ENCODE measurements at places on chromosomes 2 and 18. TPM values are rescaled to one million over a fixed set of nuclear protein-coding genes. Genes with fewer than 3 reads are reported as not detected.

DNA sequence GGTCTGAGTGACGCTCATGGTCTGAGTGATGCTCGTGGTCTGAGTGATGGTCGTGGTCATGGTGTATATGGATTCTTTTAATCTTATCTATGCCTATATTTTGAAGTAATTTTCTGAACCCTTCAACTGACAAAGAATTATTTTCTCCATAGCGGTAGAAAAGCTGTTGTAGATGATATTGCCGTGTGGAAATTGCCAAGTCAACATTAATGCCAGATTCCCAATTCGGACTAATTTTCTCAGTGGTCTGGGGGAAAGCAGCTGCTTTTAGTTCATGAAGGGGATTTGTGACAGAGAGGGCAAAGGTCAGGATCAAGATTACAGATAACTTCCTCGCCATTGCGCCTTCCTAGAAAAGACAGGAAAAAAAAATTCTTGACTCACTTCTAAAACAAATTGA is 2.5 kb downstream of the SLC39A6 start:
- no peak for DNase-seq

- no peak for DNase-seq
Observed at GRCh38 chr2:96088340-96089335, 27.7 kb downstream of the ADRA2B start.

Gene CNTNAP5
- 31.7 TPM for total RNA-seq

- DNase-seq: peak; percentile 39
Observed at GRCh38 chr2:233349005-233349998, 5.0 kb upstream of the DGKD start.

Gene TPO
- 0.75 TPM for total RNA-seq

DNA sequence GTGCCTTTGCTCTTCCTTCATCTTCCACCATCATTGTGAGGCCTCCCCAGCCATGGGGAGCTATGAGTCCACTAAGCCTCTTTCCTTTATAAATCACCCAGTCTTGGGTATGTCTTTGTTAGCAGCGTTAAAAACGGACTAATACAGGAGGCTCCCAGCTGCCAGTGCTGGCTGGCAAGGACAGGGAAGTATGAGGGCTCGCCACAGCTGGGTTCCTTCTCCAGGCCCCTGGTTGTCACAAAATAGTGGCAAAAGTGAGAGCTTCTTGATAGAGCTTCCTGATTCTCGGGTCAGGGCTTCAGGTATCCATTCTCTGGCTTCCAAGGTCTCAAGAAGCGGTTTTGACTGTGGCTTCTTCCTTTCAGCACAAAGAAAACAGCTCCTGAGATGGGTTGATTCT is 85.0 kb downstream of the ZNF516 start:
- DNase-seq: no peak

GRCh38 chr18:70693246-70693645 is 404.4 kb downstream of the SOCS6 start:
- DNase-seq: no peak

Gene SERPINB4
- not detected for total RNA-seq

Gene PLEK
- total RNA-seq: 9.4 TPM

Gene FLACC1
- total RNA-seq: 3.4 TPM

DNA sequence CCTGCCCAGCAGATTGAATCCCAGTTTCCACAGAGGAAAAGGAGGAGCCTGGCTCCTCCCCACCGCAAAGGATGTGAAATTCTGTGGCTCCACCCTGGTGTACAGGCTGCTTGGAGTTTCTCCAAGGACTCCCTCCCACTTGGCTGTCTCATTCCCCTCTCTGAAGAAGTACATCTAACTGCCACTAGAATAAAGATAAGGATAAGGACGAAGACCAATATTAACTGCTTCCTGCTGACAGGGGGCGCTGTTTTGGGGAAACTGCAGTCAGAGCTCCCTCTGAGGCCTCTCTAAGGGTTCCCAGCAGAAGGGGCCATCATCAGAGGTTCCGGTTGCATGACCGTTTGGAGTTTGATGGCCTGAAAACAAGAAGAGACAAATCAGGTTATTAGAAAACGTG is 790.9 kb downstream of the CPS1 start:
- no peak for DNase-seq

- DNase-seq: no peak
Observed at GRCh38 chr2:23106242-23106785, 278.7 kb upstream of the KLHL29 start.

Gene RNASEH1
- 14.9 TPM for total RNA-seq

DNA sequence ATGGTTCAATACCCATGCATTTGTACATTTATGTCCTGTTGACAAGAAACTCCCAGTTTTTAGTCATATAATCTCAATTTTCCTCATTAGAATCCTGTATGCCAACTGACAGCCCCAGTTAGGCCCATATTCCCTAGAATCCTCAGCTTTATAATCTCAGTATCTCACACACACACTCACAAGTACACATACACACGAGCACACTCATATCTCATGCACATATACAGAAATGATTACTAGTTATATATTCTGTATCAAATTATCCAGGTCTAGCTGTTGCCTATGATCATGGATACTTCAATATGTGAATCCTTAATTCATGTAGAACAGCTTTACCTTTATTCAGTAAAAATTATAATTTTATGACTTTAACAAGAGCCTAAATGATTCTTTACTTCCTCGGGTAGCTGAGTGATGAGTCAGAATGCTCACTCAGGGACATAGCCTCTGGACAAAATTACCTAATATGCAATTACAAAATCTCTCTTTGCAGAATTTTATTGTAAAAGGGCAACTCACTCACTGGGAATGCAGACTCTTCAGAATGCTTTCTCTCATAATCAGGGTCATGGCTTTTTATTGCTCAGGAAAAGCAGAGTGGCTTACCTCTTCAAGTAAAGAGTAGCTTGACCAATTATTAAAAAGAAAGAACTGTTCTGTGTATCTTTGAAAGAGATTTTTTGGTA is 193.6 kb upstream of the PIK3C3 start:
- no peak for DNase-seq

DNA sequence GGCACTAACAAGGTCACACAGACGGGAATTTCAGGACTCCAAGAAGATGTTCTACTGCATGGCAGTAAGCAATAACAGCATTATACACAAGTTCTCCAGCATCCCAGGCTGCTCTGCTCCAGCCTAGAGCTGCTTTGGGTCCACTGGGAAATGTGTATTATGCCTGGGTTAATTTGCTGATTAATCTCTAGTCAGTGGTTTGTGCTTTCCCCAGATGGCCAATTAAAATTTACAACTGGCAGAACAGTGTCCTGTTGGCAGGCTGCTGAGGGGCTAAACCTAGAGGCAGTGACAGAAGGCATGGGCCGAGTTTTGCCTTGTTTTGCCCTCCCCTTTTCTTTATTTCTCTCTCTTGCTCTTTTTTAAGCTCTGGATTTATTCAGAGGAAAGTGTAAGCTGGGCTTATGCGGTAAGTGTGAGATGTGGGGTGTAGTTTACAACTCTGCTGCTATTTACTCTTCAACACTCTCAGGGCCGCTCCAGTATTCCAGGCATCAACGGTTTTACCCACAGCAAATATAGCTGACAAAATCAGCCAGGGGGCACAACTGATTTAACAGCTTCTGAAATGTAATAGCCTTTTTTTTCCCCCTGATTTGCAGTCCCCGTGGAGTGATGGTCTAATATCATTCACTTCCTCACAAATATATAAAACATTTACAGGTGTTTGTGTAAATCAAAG is 348.0 kb downstream of the GPD2 start:
- DNase-seq: no peak

Gene ABCG8
- 2.6 TPM for total RNA-seq

Gene LCT
- total RNA-seq: not detected

DNA sequence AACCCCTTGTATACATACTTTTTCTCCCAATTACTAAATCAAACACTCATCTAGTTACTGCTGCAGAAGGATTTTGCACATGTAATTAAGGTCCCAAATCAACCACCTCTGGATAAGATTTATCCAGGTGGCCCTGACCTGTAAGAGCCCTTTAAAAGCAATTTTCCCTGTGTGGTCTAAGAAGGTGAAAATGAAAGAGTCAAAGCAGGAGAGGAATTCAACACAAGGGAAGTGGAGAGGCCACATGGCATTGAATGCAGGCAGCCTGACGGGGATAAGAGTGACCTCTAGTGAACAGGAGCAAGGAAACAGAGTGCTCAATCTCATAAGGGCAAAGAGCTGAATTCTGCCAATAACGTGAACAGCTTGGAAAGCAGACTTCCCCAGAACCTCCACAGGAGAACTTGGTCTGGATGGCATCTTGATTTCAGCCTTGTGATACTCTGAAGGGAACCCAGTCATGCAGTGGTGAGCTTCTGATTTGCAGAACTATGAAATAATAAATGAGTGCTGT is 27.2 kb downstream of the PPP3R1 start:
- no peak for DNase-seq

DNA sequence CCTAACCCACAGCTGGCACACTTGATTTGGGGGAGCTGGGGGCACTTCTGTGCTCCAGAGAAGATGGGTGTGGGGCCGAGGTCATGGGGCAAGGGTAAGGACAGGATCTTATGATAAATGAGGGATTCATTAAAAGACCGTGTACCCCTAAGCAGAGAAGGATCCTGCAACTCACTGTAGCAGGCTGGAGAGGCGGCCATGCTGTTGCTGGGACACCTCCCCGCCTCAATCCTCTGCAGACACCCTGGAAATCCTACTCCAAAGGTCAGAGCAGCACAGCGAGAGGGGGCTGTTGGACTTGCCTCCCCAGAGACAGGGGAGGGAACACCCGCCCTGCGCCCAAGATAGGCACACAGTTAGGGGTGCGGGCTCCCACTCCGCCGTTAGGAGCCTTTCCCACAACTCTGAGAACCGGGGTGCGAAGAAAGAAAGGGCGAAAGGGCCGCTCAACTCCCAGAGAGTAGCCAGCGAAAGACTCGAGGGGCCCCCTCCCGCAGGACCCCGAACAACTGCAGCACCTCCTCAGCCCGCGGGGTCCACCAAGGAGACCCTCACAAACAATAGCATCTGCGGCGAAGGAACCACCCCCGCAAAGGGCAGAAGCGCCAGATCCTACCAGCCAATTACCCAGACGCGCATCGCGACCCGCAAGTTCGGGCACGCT is 1.4 kb downstream of the PARD6G start:
- DNase-seq: no peak

DNA sequence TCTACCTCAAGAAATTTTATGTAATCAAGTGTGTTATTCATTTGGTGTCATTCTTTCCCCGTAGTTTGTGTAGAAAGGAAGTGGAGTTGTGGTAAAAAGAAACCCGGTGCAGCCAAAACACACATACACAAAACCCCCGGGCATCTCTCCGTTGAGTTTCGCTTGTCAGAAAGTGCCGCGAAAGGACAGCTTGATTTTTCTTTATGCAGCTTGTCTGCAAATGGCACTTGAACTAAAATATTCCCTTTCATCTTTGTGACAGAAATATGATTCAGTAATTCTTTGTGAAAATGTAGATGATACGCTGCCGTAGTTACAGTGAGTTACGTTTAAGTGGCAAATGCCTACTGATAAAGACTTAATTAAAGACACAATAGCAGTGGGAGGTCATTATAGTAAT is 268.8 kb upstream of the SPRED2 start:
- DNase-seq: no peak

Gene C2orf66
- not detected for total RNA-seq

Gene ADAM23
- total RNA-seq: 2.4 TPM

Gene STPG4
- total RNA-seq: 0.20 TPM

GRCh38 chr2:191049728-191050639 is 36.0 kb upstream of the STAT1 start:
- no peak for DNase-seq

DNA sequence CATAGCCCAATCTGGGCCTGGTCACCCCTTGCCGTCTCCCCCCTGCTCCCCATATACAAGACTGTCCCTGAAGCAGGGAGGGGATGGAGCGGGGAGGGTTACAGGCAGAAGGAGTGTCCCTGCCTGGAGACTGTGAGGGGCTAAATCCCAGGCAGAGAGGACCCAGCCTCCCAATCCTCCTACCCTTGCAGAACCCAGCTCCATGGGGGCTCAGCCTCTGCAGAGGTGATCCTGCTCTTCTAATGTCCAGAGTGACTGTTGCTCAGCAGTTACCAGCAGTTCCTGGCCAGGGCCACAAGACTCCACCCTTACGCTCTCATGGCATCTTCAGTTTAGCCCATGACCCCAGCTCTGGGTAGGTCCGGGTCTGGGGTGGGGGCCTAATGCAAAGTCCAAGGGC is 58.1 kb downstream of the COA5 start:
- no peak for DNase-seq

GRCh38 chr2:124804014-124804940 is 779.2 kb downstream of the CNTNAP5 start:
- peak; percentile 19 for DNase-seq

DNA sequence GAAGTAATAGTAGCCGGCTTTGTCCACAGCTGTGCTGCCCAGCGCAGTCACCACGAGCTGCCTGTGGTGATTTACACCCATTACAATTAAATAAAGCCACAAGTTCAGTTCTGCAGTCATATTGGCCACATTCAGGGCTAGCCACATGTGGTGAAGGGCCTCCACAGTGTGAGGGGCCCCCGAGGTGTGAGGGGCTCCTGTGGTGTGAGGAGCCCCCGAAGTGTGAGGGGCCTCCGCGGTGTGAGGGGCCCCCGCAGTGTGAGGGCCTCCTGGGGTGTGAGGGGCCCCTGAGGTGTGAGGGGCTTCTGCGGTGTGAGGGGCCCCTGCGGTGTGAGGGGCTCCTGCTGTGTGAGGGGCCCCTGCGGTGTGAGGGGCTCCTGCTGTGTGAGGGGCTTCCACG is 191.2 kb downstream of the CTIF start:
- DNase-seq: no peak
